ENCODE measurements at places on chromosomes 7 and 10.

GRCh38 chr10:1920941-1921340 lies 183.6 kb upstream of the ADARB2 start:
- no peaks in the 10 kb centered on the region for H3K36me3 ChIP-seq
- H3K27me3 ChIP-seq: no peaks in the 10 kb centered on the region
- no peak overlapping the region for H3K27ac ChIP-seq
- H3K4me1 ChIP-seq: no peaks in the 10 kb centered on the region

DNA sequence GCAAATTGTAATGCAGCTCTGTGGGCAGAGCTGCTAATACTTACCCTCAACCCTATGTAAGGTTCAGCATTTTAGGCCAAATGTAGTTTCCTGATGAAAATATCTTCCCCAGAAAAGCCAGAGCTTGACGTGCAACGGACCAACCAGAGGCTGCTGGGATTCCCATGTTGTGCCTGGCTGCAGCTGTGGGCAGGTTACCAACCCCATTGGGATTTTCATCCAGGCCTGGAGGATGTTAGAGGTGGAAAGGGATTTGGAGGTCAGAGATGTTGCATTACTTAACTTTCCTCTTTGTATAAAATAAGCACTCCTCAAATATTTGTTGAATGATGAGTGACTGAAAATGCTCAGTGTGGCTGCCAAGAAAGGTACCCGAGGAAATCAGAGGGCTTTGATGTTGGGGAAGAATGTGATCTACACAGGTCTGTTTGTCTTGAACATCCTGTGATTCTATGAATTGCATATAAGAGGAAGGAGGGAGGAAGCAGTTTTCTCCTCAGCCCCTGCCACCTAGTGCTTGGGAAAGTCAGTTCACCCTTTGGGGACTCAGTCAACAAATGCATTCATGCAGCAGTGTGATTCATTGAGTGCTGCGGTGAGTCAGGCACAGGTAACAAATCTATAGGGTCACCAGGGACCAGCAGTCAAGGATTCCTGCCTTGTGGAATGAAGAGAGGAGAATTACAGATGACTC lies 487.2 kb downstream of the RPS24 start:
- H3K4me3 ChIP-seq: no peak overlapping the region
- H3K27me3 ChIP-seq: no peaks in the 10 kb centered on the region
- no peak overlapping the region for H3K27ac ChIP-seq
- H3K36me3 ChIP-seq: no peaks in the 10 kb centered on the region

- no peaks in the 10 kb centered on the region for H3K36me3 ChIP-seq
- H3K4me1 ChIP-seq: no peaks in the 10 kb centered on the region
- H3K4me3 ChIP-seq: no peak overlapping the region
- H3K27ac ChIP-seq: no peak overlapping the region
These were observed 312.4 kb downstream of the CALN1 start for GRCh38 chr7:72099784-72100183.

DNA sequence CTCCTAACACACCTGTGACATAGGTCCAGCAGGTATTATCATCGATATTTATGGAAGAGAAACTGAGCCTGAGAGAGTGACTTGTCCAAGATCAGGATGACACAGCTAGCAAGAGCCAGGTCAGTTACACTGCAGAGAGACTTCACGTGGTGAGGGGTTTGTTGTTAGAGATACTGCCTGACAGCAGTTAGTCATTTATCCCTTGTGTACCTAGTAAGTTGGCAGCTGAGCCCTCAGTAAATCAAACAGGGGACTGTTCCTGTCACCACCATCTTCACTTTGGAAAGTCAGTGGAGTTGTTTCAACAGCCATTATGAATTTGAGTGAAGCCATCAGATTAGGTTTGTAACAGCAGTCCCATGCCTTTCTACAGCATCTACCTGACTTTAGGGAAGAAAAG lies 87.5 kb upstream of the GATA3 start:
- no peak overlapping the region for H3K4me3 ChIP-seq
- H3K4me1 ChIP-seq: no peaks in the 10 kb centered on the region
- no peak for DNase-seq
- H3K27me3 ChIP-seq: no peaks in the 10 kb centered on the region
- no peak overlapping the region for H3K27ac ChIP-seq
- peaks cover 6% of the 10 kb centered on the region for H3K36me3 ChIP-seq

DNA sequence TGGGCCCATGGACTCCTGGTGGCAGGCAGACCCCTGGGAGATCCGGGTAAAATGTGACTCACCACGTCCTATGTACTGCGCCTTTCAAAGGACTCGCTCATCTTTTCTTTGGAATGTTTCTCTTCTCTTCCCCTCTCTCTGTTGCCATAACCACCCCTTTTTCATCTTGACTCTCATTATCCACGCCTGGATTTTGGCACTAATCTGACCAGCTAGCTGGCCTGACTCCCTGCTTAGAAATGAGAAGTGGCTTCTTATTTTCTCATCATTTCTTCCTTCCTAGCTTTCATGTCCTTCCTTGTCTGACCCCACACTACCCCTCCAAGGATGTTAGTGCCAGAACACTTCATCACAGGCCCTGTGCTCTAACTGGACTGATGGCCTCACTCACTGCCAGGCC lies 98.0 kb upstream of the FAM171A1 start:
- H3K27me3 ChIP-seq: no peaks in the 10 kb centered on the region
- no peaks in the 10 kb centered on the region for H3K4me1 ChIP-seq
- H3K36me3 ChIP-seq: no peaks in the 10 kb centered on the region
- DNase-seq: no peak
- H3K4me3 ChIP-seq: no peak overlapping the region
